ENCODE measurements at places on chromosomes 12 and 14.

- DNase-seq: no peak
Observed at GRCh38 chr14:104634886-104635570, 30.5 kb upstream of the TMEM179 start.

DNA sequence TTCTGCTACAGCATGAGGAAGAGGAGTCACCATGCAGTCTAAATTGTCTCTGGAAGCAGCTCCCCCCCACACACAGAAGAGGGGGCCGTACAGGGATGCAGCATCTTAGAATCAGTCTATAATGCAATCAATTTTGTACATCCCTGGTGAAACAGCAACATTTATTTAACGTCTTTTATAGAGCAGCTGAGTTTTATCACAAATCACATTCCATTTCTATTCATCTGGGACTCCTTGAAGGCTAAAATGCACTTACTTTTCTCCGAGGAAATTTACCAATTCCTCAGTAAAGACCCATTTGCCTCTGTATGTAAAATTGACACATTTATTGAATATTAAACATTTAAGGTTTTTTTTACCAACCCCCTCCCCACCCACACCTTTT, 193.9 kb downstream of the PHETA1 start:
- no peak for DNase-seq

DNA sequence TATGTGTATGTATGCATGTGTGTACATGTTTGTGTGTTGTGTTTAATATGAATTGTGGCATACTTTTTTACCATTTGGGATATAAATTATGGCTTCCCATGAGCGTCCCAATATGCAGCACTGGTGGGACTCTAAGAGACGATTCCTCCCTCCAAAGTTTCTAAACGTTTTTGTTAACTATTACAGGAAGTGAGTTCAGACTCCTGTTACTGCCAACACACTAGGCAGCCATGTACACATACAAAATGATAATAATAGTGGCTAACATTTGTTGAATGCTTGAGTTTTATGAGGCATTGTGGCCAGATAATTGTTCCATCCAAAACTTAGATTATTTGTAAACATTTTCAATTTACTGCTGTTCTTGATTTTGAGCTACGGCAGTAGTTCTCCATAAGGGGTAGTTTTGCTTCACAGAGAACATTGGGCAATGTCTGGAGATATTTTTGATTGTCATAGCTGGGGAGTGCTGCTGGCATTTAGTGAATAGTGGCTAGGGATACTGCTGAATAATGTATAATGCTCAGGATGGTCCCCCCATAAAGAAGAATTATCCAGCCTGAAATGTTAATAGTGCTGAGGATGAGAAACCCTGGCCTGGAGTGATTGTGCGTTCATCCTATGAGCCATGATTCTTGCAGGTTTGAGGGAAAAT, 45.1 kb downstream of the ARID2 start:
- no peak for DNase-seq

- DNase-seq: no peak
Observed at GRCh38 chr14:23513818-23514643, 37.5 kb downstream of the ZFHX2 start.

DNA sequence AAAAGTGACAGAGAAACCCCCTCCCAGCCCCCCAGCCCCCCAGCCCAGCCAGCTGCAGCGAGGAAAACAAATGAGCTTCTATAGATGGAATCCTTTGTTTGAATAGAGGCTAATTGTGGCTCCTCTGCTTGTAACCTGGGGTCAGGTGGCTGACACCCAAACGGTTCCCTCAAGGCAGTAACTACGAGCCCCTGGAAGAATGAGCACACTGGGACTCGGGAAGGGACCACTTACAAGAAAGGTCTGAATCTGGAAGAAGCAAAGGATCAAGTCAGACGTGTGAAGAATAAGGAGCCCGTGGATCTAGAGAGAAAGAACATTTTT, 108.7 kb upstream of the FUT8 start:
- DNase-seq: no peak

GRCh38 chr12:91819132-91819447, 326.6 kb downstream of the BTG1 start:
- DNase-seq: no peak

DNA sequence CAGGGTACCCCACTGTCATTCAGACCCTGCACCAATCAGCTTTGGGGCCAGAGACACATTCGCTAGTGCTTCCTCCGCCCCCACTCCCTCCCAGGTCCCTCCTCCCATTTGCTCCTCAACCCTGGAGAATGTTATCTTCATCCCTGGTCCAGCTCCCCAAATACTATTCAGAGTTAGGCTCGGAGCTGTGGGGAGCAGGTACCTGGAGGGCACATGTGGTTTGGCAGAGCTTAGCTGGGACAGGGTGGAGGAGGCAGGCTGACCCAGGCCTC, 19.5 kb downstream of the VSX2 start:
- DNase-seq: no peak
